ENCODE measurements at places on chromosomes 3 and 15. TPM values are rescaled to one million over a fixed set of nuclear protein-coding genes. Genes with fewer than 3 reads are reported as not detected.

NR2F2 gene
- total RNA-seq: 132 TPM

LYZL4 gene
- total RNA-seq: not detected

NGRN gene
- 75.6 TPM for total RNA-seq

TM4SF18 gene
- total RNA-seq: 3.1 TPM

ZNF619 gene
- 7.1 TPM for total RNA-seq

DNA sequence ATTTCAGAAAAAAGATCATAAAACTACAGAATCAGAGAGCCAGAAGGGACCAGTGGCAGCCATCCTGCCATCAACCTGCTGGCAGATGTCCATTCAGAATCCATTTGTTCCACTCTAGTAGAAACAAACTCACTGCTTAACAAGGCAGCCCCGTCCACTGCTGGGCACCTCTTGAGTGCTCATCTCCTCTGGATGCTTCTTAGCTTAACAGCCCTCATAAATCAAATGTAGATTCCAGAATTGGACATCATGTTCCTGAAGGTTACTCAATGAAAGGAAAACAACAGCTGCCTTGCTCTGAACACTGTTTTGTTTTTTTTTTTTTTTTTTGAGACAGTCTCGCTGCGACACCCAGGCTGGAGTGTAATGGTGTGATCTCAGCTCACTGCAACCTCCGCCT is 37.3 kb downstream of the ABCC5 start:
- DNase-seq: no peak

GRCh38 chr15:100193277-100193860 is 148.4 kb downstream of the ADAMTS17 start:
- DNase-seq: no peak
